ENCODE measurements at places on chromosomes 16 and 17.

- ATAC-seq, result no peak
Measured at GRCh38 chr17:62601471-62601870, 26.0 kb upstream of the MRC2 start.

- no peak for ATAC-seq
Measured at GRCh38 chr17:7667656-7668406, 17.1 kb downstream of the ATP1B2 start.

- ATAC-seq, result no peak
Measured at GRCh38 chr17:2937331-2938003, 125.9 kb downstream of the OR1D5 start.

DNA sequence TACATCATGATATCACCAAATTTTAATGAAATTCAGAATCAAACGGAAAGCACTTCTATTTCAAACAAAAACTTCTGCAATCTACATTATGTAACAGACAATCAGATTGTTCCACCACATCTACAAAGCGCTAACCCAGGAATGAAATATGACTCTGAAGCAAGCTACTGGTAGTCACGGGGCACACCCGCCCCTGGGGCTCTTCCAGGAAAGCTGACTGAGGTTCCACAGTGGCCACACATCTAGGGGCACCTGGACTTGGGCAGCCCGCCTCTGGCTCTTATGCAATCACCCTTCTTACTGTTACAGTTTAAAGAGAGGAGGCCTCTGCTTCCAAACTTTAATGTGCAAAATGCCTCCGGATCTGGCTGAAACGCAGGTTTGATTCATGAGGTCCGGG is 27.5 kb downstream of the ZCCHC14 start:
- ATAC-seq, result no peak
